ENCODE measurements at places on chromosomes 1 and 21.

DNA sequence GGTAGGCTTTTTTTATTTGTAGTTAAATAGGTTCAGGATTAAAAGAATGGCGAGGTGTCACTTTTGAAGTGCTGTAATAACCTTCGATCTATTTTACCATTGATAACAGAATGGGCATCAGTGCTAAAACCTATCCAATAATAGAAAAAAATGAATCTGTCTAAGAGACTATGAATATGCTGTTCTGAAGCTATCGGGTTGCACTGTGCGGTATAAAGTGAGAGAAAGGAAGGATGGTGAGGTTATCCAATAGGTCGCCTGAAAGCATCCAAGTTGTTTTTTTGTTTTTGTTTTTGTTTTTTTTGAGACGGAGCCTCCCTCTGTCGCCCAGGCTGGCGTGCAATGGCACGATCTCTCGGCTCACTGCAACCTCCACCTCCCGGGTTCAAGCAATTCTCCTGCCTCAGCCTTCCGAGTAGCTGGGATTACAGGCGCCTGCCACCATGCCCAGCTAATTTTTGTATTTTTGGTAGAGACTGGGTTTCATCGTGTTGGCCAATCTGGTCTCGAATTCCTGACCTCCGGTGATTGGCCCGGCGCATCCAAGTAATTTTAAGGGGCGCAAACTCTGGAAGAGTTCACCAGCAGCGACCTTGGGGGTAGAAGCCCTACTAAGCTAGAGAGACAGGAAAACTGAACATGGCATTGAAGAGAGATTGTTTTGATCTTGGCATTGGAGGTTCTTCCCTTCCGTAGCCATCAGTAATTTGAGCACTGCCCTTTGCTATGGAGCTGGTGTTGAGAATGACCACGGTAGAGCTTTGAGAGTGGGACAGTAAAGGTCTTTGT lies 8.7 kb upstream of the MDM4 start:
- DNase-seq: no peak

GRCh38 chr1:193408782-193409293 lies 222.4 kb upstream of the B3GALT2 start:
- no peak for DNase-seq

DNA sequence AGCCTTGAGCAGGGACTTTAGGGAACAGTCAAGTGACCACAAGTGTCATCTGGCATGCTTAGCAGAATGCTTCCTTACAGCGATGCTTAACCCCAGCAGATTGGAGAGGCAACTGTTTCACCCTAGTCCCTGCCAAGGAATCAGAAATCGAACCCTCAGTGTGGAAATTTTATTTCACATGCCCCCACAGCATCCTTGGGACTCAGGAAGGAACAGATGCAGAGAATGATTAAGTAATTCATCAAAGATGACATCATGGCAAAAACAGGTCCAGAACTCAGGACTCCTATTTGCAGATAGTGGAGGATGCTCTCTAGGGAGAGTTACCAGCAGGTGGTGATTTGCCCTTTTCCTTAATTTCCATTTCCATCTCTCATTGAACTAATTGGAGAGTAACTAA lies 333.0 kb upstream of the KAZN start:
- DNase-seq: no peak

DNA sequence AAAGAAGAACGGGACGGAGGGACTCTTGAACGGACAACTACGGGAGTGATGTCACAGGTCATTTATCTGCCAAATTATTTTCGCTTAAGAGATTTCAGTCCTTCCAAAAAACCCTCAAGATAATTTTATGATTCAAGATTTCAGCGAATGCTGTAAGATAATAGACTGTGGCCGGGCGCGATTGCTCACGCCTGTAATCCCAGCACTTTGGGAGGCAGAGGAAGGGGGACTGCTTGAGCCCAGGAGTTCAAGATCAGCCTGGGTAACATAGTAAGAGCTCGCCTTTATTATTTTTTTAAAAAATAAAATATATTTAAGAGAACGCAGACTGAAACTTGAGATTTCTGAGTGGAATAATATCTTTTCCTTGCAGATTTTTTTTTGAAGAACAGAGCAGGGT lies 609 bp downstream of the RWDD2B start:
- no peak for DNase-seq

- DNase-seq: peak; percentile 32
Observed at GRCh38 chr1:247373721-247374141, 42.1 kb upstream of the ZNF496 start.

DNA sequence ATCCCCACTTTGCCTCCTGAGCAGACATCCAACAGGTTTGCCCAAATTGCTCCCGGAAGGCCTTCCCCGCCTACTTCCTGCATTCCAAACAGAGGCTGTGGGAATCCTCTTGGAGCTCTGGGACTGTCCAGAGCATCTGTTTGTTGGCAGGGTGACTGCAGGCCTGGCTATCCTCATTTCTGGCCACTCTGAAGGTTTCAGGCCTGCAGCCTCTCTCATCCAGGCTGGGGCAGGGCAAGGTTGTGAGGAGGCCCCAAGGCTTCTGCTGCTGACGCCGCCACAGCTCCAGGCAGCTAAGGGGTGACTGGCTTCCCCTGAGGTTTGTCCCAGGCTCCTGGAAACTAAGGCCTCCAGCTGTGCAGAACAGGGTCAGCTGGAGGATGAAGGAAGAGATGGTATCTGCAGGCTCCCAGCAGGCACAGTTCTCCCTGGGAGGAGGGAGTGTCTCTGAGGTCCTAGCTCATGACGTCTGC lies 11.3 kb downstream of the CDK18 start:
- DNase-seq: no peak

DNA sequence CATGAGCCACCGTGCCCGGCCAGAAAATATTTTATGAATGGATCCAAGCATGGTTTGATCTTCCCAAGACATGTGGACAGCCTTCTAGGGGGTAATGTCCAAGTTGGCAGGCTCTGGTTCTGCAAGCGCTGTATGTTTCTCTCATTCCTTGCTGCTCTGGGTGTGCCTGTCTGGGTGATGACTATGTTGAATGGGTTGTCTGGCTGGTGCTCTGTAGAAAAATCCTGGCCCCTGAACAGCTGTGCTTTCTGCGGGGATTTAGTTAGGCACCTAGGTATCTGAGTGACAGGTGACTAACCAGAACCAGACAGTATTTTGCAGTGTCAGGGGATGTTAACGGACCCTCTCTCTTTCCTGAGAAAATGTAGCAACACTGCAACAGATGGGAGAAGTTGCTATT lies 14.1 kb downstream of the HUNK start:
- no peak for DNase-seq

DNA sequence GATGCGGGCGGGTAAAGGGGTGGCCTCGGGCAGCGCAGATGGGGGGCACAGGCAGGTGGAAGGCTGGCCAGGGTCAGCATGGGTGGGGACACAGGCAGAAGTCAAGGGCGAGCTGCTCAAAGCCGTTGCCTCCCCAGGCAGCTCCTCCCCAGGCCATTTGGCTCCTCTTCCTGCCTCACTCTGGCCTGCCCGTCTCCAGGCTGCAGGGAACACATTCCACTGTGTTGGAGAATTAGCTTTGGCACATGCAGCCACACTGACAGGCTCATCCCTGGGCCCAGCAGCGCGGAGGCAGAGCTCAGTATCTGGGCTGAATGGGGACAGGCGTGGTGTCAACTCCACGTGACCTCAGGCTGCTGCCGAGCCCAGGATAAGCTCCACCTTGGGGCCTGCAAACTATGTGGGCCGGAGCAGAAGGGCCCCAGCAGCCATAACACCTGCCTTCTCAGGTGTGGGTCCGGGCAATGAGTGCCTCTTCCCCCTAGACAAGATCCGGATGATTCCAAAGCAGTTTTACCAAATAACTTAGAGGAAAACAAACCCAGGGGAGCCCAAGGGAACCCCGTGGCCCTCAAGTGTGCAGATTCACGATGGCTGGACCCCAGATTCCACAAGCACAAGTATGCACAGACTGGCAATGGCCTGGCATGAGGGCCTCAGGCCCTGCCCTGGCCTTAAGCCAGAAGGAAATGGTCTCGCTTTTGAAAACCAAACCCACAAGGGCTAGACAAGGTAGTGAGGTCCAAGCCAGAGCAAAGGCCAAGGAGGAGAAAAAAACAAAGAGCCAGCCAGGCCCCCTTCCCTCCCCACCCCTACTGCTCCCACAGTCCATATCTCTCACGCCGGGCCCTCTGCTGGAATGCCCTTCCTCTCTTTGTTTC lies 40.2 kb downstream of the HSPG2 start:
- DNase-seq: no peak

DNA sequence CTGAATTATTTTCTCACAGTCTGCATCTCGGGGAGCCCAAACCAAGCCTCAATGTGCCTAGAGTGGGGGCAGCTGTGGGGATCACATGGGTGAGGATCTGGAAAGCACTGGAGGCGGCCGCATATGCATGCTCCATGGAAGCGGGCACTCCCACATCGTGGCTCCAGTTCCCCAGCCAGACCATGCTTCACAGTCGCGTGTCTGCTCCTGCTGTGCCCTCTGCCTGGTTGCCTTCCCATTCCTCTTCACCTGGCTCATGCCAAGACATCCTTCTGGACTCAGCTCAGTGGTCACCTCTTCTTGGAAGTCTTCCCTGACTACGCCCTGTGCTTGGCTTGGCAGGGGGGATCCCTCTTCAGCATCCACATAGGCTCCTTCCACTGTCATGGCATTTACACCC lies 32.8 kb downstream of the IGSF21 start:
- no peak for DNase-seq

- DNase-seq: no peak
Observed at GRCh38 chr1:4976859-4977440, 322.5 kb downstream of the AJAP1 start.

DNA sequence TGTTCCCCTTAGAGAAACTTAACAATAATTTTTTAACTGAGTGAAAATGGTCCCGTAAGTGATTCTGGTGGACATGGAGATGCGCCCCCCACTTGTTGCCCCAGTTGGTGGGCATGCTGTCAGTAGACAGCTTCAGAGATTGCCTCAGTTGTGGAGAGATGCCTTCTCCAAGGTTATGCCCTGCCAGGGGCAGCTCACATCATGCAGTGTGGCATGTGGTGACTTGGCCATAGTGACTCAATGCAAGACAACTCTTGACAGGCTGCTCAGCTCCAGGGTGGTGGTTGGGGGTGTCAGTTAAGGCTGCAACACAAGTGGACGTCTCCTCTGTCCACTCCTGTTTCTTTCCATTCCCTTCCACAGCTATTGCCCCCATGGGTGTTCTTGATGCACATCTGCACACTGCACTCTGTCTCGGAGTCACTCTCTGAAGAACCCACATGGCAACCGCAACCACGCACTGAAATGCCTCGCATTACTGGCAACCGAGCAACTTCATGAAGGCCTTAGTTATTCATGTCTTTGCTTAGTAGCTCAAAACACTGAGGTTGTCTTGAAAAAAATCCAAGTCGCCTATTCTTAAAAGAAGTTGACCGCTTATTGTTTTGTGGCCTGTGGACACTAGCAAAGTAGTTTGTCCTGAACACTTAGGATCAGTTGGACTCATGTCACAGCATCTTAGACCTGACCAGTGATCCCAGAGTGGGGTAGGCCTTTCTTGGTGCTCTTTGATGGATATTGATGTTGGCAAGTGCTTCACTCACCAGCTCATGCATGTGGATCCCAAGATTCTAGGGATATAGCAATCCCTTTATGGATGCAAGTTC lies 54.8 kb upstream of the USP1 start:
- no peak for DNase-seq

- no peak for DNase-seq
Observed at GRCh38 chr1:60583696-60584095, 498.7 kb upstream of the NFIA start.

GRCh38 chr21:46297338-46298271 lies 11.5 kb downstream of the YBEY start:
- DNase-seq: no peak

- no peak for DNase-seq
Observed at GRCh38 chr1:229689273-229689672, 63.2 kb downstream of the URB2 start.

DNA sequence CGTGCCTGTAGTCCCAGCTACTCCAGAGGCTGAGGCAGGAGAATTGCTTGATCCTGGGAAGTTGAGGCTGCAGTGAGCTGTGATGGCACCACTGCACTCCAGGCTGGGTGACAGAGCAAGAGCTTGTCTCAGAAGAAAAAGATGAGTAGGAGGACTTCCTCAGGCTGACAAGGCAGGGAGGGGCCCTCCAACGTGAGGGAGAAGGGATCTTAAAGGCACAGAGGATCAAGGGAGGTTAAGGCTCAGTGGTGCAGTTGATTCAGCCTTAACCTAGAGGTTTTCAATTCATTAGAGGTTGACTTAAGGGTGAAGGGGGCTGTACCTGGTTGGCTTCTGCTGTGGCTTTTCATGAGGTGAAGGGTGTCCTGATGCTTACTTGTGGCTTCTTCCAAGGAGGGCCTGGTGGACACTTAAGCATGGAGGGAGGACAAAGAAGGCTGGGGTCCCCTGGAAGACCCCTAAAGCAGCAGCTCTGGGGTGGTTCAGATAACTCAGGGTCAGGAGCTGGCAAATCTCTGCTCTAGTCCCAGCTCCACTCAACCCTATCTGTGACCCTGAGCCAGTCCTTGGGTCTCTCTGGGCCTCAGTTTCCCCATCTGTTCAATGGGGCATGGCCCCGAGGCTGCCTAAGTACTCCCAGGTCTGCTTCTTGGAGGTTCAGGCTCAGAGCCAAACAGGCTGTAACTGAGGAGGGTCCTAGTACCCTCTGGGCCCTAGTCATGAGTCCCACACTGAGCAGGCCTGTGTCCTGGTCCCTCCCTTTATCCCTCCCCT lies 6.3 kb downstream of the EXTL1 start:
- DNase-seq: no peak

- no peak for DNase-seq
Observed at GRCh38 chr1:109240158-109241152, 8.9 kb upstream of the CELSR2 start.

- DNase-seq: no peak
Observed at GRCh38 chr1:231203259-231204057, 37.6 kb upstream of the GNPAT start.

GRCh38 chr1:82371844-82372498 lies 571.2 kb downstream of the ADGRL2 start:
- DNase-seq: no peak

DNA sequence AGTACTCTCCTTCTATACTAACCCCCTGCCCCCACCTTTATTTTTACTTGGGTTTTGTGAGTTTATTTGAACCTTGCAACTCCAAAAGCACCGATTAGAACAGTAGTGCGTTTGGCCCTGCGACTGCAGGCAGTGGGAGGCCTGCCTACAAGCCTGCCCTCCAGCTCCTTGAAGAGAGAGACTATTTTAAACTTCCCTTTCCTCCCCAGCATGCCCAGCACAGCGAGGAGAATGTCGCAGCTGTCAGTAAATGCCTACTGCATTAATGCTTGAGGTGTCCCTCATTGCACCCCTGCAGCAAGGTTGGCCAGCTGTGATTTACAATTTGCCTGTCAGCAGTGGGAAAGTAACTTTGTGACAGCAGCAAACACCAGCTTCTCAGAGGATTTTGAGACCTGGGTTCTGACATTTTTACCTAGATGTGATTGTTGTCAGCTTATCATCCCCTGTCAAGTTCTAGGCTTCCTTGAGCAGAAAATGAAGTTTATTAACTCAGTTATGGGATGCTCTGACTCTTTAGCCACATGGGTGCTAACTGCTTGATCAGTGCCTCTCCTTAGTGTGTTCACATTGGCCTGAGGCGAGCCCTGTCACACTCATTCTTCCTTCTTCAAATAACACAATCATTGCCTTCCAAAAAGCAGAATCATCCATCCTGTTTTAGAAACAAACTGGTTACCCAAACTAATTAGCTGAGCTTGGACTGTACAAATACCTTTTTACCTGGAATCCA lies 170.6 kb downstream of the PDE4B start:
- no peak for DNase-seq

Measured in stimulated activated CD4-positive, alpha-beta T cell treated with anti-CD3 and anti-CD28 coated beads, Interleukin-1b, Interleukin-23, amount 100 ng/mL, for 1 hour (primary cell).